Stimulated activated CD8-positive, alpha-beta memory T cell treated with anti-CD3 and anti-CD28 coated beads, Interleukin-15, amount 100 ng/mL, for 48 hours (primary cell): ENCODE measurements at places on chromosomes 5 and 9.

GRCh38 chr5:59055745-59056448 is 473.0 kb downstream of the RAB3C start:
- DNase-seq = no peak

GRCh38 chr9:98045234-98046179 is 11.0 kb upstream of the NANS start:
- no peak for DNase-seq

DNA sequence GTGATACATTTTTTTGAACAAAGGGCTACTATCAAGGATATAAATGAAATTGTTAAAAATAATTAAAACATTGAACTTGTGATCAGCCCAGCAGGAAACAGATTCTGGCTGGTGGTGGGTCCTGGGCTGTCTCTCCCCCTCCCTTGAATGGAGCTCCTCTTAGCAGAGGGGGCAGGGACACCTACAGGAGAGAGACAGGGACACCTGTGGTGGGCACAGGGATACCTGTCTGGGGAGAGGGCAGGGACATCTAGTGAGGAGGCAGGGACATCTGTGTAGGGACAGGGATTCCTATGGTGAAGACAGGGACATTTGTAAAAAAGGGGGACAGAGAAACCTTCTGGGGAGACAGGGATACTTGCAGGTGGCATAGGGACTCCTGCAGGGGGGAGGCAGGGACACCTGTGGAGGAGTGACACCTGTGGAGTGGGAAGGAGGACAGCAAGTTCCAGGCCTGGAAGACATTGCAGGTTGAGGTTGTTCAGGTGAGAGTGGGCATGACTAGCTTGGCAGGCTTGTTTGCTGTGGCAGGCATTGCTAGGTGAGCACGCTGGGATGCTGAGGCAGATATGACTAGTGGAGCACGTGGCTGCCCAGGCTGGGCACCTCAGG is 264.2 kb downstream of the IRX2 start:
- DNase-seq = no peak

DNA sequence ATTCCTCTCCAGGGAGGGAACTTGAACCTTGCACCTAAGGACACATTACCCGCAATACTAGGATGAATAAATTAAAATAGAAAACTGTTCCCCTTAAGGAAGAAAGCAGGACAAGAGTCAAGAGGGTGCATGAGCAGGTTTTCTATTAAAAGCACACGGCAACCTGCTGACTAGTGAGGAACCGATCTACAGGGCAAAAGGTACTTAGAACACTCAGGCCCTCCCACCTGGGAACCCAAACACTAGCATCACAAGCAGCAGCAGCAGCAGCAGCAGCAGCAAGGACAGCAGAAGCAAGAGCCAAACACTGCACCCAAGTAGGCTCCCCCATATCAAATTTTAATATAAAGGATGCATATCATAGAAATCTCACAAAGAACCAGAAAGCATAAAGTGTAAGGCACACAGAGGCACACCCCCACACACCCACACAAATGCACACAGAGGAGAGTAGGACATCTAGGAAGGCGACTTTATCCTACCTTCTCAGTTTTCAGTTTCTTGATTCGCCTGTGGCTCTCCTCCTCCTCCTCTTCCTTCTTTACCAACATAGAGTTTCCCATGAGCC is 2.8 kb downstream of the ZNF608 start:
- DNase-seq = no peak
